ENCODE measurements at places on chromosomes 11 and 22.

- DNase-seq, result no peak
These were observed 1447.7 kb downstream of the TBC1D22A start for GRCh38 chr22:48210198-48210580.

- no peak for DNase-seq
These were observed 14.2 kb upstream of the OMP start for GRCh38 chr11:77088236-77089003.

DNA sequence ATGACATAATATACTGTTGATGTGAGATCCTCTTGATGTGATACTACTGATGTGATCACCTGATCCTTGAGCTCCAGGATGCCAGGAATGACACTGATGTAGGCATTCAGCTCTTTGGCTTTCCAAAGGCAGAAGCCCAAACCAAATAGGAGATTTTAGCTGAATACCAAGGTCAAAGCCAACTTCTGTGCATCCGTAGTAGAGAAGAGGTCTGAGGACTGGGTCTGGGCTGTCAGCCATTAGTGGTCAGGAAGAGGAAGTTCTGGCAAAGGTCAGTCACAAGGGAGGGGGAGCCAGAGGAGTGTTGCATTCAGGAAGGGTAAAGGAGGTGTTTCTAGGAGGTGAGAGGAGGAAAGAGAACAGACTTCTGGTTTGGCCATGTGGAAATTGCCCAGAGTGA, 53.4 kb upstream of the PARVG start:
- DNase-seq, result no peak

- DNase-seq, result no peak
These were observed 61.8 kb upstream of the PRSS23 start for GRCh38 chr11:86738568-86738967.

DNA sequence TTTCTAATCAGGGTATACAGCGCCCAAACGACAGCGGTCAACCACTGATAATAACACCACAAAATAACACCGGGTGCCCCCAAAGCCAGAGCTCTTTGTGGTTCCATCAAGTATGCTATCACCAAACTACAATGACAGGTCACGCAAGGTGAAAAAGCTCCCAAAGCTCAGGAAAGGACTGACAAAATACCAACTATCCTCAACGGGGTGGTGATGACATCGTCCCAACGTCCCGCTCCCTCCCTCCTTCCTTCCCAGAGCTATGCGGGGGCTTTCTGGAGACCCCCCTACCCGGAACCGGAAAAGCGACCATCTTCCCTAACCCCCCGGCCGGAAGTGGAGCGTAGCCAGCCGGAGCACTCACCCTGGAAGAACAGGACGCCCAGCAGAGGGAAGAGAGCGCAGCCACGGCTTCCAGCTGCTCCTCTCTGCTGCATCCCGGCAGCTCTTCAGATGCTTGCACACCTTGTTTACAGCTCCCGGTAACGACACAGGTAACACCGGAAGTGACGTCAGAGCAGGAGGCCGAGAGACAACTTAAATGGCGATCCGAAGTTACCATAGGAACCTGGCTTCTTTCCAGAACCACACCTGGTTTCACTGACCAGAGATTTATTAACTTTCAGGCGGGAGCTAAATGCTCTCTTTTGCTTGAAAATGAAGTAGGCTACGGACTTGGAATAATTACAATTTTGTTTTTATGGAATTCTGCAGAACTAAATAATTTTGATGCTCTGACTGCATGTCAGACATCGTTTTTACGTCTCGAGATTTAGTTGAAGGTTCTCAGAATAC, at the start of gene MPZL3:
MPZL3 (minus strand) TSS at position 508 of the 795 bp plus-strand sequence; CDS start at position 437, 71 bp downstream.
- peak; percentile 87 for DNase-seq

DNA sequence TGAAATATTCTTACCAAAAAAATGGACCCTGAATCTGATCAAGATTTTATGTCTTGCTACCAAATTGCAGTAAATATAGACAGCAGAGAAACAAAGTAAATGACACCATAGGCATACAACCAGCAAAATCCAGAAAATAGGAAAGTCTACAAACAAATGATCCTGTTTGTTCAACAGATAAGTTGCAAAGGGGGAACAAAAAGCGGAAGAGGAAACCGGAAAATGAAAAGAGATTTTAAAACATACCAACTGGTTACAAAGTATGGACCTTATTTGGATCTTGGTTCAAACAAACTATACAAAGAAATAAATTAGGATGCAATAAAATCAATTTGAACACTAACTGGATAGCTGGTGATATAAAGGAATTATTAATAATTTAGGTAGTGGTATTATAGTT, 92.0 kb downstream of the TMPRSS5 start:
- no peak for DNase-seq

GRCh38 chr11:1472180-1473005, 14.2 kb downstream of the MOB2 start:
- no peak for DNase-seq

DNA sequence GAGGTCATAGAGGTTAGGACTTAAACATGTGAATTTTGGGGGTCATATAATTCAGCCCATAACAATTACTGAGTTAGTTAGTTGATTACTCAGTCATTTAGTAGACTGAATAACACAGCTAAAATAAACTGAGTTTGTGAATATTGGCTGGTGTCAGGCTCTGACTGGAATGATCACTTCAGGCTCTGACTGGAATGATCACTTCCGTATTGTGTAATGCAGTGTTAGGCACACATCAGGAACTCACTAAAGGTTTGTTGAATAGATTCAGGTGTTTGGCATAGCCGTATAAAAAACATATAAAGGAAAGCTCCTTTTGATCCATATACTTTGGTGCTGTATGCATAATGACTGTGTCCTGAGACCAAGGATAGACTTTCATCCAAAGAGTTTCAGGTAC, 610.5 kb downstream of the INSC start:
- no peak for DNase-seq

- DNase-seq, result peak; percentile 77
These were observed 3.4 kb downstream of the TIMM10 start for GRCh38 chr11:57527056-57527631.

DNA sequence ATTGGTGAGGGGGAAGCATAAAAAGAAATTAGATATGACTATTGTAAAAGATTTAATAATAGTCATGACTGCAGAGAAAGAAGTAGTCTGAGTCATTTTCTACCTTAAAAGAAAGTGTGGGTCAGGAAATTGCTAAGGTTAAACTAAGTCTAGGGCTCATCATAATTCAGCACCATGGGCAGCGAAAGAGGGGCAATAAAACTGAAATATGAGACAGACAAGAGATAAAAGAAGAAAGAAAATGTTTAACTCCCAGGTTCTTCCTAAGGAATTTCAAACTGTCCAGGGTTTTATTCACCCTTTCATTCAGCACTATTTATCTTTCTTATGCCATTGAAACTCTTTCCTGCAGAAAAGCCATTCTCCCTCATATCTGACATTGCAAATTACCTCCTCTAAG, 114.4 kb upstream of the API5 start:
- peak; percentile 8 for DNase-seq

GRCh38 chr11:90822996-90823395, 600.1 kb upstream of the CHORDC1 start:
- no peak for DNase-seq

DNA sequence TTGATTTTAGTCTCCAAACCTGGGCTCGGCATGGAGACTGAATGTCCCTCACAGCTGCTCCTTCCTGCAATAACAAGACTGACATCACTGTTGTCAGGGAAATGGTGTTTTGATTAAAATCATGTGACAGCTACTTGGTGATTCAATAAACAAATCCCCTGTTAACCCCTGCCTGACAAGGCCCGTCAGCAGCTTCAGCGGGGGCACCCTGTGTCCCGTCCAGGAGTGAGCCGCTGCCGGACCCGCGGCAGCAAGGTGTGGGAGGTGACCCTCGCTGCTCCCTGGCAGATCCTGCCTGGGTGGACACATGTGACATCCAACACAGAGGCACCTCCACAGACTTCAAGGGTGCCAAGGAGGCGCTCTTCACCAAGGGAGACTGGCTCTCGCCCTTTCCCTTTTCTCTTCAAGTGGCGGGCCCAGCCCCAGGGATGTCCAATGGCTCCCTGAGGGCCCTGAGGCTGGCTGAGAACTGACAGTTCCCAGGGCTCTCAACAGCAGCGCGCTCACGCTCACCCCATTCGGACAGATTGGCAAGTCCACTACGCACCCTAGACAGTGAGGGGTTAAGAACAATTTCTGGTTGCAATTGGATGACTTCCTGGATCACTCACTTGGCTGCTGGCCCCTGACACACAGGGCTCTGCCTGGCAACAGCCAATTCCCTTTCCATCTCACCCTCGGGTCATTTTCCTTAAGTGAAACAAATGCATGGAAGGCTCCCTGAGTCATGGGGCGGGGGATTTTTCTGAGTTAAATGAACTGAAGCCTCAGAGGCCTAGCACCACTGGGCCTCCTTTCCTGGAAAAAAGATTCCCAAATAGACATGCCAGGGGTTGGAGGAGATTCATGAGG, 30.7 kb downstream of the PPP2R1B start:
- DNase-seq, result no peak

DNA sequence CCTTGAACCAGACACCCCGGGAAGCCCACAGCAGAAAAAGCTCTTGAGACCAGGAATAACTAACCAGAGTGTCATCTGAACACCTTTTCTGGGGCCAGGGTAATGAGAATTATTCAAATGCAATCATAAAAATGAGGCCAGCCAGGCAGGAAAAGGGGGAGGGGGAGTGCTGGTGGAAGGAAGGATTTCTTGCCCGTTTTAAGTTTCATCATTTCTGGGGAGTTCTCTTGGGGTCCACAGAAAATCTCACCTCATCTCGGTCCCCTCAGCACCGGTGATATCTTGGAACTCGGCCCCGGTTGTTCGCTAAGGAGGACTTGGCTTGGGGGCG, 495 bp upstream of the PKNOX2 start:
- no peak for DNase-seq

DNA sequence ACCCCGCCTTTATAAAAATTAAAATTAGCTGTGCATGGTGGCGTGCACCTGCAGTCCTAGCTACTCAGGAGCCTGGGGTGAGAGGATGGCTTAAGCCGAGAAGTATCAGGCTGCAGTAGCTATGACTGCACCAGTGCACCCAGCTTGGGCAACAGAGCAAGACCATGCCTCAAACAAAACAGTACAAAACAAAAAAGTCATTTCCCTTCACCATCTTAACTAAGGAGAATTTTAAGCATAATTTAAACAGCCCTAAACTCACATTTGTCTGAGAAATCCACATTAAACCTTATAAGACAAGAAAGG, 23.3 kb upstream of the TFIP11 start:
- no peak for DNase-seq

GRCh38 chr11:66936311-66936711, 21.9 kb downstream of the PC start:
- DNase-seq, result no peak

GRCh38 chr11:114200351-114201133, 95.7 kb upstream of the NNMT start:
- no peak for DNase-seq

DNA sequence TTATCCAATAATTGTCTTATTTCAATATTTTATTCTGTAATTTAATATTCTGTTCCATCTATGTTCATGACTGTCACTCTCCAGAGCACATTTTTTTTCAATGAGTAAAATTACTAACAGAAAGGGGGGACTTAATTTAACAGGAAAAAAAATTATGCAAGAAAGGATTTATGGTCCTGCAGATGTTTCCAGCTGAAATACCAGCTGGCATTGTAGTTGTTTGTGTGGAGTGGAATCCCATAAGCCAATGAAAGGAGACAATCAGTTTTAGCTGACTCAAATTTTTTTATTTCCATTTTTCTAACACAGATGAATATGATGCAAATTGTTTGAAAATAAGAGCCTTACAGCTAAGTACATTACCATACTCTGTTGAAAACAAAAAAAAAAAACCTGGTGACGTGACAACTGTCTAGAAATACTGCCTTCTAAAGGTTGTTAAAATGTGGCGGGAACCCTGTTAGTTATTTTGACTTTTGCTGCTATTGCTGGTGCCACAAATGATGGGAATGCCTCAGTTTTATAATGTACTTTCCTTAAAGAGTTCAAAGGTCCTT, 389.1 kb downstream of the ETS1 start:
- DNase-seq, result no peak

- DNase-seq, result no peak
These were observed 157.6 kb downstream of the BLID start for GRCh38 chr11:121958323-121958970.

DNA sequence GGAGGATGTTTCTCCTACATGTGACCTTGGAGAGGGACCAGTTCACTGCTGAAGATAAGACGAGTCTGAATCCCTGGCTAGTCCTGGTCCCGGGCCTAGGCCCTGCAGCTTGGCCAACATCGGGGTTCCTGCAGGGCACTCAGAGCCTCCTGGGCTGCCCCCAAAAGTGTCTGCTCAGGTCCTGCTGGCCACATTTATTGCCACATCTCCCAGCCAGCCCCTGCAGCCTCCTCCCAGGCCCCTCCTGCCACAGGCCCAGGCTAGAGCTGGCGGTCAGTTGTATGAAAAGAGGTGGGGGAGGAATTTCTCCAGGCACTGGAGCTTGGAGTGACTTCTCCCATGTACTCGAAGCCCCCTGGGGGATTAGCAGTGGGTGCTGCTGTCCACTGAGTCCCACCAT, 56.5 kb upstream of the PPARA start:
- DNase-seq, result no peak

DNA sequence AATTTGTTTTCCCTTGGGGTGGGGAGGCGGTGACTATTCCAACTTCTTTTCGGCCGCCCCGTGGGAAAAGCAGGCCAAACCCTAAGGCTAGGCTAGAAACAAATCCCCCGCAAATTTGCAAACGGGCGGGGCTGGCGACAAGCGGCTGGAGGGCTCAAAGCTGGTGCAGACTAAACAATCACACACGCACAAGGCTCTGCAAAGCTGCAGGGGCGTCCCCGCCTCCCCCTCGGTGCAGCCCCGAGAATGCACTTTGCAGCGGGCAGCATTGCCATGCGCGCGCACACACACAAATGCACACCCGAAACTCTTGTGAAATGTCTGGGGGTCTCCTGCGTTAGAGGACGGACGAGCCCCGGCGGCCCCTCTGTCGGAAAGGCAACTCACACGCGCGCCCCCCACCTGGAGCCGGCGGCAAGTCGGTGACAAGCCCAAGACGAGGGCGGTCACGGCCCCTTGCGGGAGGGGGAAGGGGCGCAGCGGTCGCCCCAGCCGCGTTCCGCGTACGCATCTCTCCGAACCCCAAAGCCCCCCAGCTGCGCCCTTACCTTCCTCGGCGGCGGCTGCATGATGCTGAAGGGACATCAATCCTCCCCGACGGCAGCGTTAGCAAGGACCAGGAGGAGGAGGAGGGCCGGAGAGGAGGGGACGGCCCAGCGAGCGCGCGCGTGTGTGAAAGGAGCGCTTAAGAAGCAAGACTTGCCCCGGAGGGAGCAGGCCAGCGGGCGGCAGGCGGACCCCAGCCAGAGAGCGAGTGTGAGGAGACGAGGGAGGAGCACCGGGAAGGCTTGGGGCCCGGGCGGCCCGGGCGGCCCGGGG, 600 bp downstream of the FCHSD2 start:
- DNase-seq, result peak; percentile 76

GRCh38 chr11:93952082-93952780, 68.9 kb upstream of the HEPHL1 start:
- no peak for DNase-seq
